Cardiac septum (tissue), 1 donor: ENCODE measurements at places on chromosomes 1 and 21.

- DNase-seq, result no peak
Measured at GRCh38 chr1:19735440-19736127, 64.1 kb downstream of the TMCO4 start.

GRCh38 chr21:34523019-34523555 is 11.1 kb upstream of the KCNE1 start:
- no peak for DNase-seq

- DNase-seq, result no peak
Measured at GRCh38 chr1:234368320-234369032, 4.8 kb upstream of the COA6 start.

- DNase-seq, result no peak
Measured at GRCh38 chr1:94807742-94808491, 12.2 kb upstream of the SLC44A3 start.

DNA sequence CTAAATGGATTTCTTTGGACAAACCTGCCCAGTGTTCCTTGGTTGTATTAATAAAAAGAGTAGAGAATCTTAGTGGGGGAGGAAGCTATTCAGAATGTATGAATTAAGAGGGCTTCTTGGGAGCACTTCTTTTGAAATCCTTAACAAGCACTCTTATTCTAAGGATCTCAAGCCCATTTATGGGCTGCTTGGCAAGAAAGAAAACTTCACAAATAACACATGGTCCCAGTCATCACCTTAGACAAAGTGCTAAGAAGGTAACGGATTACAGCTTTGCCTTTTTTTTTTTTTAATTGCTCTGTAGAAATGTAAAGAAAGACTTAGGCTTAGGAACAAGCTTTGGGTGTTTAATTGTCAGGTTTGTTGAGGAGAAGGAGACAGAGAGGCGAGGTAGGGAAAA is 76.6 kb upstream of the IPO9 start:
- DNase-seq, result no peak

- DNase-seq, result no peak
Measured at GRCh38 chr21:43835861-43836260, 29.2 kb upstream of the AGPAT3 start.

- no peak for DNase-seq
Measured at GRCh38 chr1:31831397-31832378, 15.9 kb upstream of the SPOCD1 start.

GRCh38 chr1:167173516-167174184 is 47.0 kb upstream of the POU2F1 start:
- no peak for DNase-seq

GRCh38 chr1:217135569-217135915 is 412.3 kb upstream of the ESRRG start:
- peak; percentile 78 for DNase-seq

GRCh38 chr1:50930965-50931737 is 28.9 kb downstream of the FAF1 start:
- DNase-seq, result no peak

DNA sequence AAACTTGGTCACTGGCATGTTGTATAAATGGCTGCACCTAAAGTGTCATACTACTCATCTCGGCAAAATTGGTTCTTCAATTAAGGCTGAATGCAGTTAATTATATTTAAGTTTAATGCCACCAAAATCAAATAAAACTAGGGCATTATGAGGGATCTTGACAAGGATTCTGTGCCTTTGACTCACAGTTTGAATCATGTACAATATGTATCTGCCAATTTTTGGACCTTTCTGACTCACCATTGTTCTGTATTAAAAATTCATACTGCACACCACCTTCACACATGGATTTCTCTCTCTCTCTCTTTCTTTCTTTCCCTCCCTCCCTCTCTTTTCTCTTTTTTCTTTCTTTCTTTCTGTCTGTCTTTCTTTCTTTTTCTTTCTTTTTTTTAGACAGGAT is 14.1 kb upstream of the STXBP3 start:
- DNase-seq, result no peak

GRCh38 chr1:70536708-70537366 is 125.8 kb downstream of the CTH start:
- no peak for DNase-seq

DNA sequence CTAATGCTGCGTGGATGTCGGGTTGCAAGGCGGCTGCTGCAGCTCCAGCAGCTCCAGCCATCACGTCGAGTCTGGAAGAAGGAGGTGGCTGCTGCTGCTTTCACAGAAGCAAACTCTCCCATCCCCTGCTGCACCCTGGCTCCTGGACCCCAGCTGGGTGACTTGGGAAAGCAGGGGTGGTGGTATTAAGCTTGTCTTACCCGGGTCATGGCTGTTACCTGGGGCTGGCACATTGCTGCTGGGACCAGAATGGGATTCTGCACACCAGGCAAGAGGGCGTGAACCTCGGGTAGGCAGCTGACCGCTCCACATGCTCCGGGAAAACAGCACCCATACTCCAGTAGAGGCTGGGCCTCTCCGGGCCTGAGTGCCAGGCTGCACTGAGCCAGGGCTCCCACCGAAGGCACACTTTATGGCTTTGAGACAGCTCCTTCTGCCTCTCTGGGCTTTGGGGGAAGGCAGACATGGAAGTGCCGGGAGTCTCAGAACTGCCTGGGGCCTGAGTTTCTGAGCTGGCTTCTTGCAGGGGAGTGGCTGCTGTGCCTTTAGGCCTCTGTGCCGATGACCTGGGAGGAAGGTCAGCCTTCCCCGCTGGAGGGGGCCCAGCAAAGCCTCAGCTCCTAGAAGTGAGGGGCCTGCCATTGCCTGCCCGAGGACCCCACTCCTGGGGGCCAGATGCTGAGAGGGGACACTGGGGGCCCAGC is 1.2 kb downstream of the SMIM1 start:
- DNase-seq, result peak; percentile 55

- no peak for DNase-seq
Measured at GRCh38 chr1:159266832-159267231, 35.3 kb upstream of the FCER1A start.

- peak; percentile 51 for DNase-seq
Measured at GRCh38 chr1:7406641-7407543, 364.2 kb upstream of the VAMP3 start.

DNA sequence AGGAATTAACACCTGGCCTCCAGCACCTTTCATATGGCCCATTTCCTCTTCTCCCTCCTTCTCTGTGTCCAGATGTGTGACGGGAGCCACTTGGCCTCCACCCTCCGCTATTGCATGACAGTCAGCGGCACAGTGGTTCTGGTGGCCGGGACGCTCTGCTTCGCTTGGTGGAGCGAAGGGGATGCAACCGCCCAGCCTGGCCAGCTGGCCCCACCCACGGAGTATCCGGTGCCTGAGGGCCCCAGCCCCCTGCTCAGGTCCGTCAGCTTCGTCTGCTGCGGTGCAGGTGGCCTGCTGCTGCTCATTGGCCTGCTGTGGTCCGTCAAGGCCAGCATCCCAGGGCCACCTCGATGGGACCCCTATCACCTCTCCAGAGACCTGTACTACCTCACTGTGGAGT is 5.6 kb downstream of the TMEM61 start:
- peak; percentile 71 for DNase-seq
